ENCODE measurements at places on chromosomes 6 and 20. TPM values are rescaled to one million over a fixed set of nuclear protein-coding genes. Genes with fewer than 3 reads are reported as not detected.

SLC13A3 gene
- 8.8 TPM for polyA plus RNA-seq

CTCFL gene
- polyA plus RNA-seq = 0.08 TPM

HNF4A gene
- polyA plus RNA-seq = 120 TPM

CCDC167 gene
- polyA plus RNA-seq = 54.8 TPM

LCA5 gene
- 0.46 TPM for polyA plus RNA-seq

DNA sequence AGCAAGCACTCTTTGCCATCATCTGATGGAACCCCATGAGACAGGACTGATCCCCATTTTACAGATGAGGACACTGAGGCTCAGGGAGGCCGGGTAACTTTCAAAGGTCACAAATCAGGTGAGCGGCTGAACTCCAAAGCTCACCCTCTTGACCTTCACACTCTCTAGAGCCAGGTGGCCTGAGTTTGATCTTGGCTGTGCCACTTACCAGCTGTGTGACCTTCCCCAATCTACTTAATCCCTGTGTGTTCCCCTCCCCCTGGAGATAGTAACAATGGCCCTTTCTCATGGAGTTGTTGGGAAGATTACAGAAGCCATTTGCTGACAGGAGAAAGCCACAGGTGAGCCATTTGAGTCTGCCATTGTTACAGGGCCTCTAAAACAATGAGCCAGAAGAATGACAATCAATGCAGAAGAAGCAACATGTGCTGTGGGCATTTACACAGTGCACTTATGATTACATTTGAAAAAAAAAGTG lies 34.5 kb downstream of the BMP7 start:
- no peak overlapping the region for H3K27ac ChIP-seq
- H3K27me3 ChIP-seq = no peaks in the 10 kb centered on the region
- no peak for DNase-seq
- H3K4me1 ChIP-seq = no peaks in the 10 kb centered on the region

DNA sequence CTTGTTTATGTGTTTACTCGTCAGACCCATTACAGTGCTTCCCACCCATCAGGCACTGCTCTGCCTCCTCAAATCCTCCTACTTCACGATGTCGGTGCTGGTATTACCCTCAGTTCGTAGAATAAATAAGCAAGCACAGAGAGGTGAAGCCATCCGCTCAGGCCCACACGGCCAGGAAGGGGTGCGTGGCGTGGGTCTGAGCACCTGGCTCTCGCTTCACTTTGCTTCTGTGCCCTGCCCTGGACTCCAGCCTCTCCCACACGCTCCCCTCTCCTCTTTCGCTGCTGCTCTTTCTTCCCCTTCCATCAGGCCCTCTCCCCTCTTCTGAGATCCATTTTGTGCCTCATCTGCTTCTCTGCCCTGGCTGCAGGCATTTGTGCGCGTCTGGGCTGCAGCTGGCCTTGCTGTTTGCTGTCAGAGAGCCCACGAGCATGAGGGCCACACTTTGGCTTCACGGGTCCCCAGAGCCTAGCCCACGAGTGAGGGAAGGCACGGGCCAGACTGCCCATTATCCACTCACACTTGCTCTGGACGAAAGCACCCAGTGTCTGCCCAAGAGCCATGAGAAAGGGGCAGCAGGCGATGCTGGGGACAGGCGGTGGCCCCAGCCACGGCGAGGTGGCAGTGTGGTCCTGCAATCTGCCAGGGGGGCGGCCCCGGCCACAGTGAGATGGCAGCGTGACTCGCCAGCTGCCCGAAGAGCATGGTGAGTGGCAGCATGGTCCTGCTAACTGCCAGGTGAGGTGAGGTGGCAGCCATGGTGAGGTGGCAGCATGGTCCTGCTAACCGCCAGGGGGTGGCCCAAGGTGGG lies 96.2 kb upstream of the MPC1 start:
- no peaks in the 10 kb centered on the region for H3K36me3 ChIP-seq
- no peak overlapping the region for H3K4me3 ChIP-seq
- DNase-seq = no peak
- H3K4me1 ChIP-seq = no peaks in the 10 kb centered on the region
- H3K27me3 ChIP-seq = no peaks in the 10 kb centered on the region

- no peaks in the 10 kb centered on the region for H3K27me3 ChIP-seq
- no peak overlapping the region for H3K4me3 ChIP-seq
- no peak overlapping the region for H3K27ac ChIP-seq
These were observed 152.6 kb downstream of the DNAH8 start for GRCh38 chr6:38867726-38868125.

DNA sequence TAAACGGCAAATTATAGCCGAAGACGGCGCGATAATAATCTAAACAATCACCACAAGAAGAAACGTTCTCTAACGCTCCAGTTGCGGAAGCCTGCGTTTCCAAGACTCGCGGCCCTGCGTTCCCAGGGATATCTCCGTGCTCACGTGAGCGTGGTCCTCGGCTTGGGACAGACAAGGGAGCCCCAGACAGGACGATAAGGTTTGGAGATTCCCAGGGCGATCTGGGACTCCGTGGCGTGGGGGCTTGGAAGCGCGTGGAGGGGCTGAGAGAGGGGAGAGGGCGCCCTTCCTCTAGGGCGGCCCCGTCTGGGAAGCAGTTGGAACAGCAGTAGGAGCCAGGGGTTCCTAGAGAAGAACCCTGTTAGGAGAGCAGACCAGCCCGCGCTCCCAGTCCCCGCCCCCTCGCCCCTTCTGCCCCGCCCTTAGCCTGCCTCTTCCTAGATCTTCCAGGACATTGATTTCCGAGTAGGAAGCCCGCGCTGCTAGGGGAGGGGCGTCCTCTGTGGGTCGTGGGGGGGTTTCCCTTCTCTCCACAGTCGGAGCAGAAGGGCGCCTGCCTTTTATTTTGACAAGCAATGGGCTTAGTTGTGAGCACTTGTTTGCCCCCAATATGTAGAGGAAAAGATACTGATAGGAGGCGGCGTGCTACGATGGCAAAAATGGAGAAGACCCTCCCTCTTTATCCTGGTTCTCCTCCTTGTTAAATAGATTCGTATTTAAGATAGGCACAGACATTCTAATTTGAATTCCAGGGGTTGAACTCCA lies 10.6 kb downstream of the NRN1 start:
- peaks cover 9% of the 10 kb centered on the region for H3K27me3 ChIP-seq
- H3K4me1 ChIP-seq = peaks cover 24% of the 10 kb centered on the region
- no peak overlapping the region for H3K4me3 ChIP-seq

- no peak for DNase-seq
- H3K36me3 ChIP-seq = no peaks in the 10 kb centered on the region
- H3K4me3 ChIP-seq = no peak overlapping the region
- H3K27ac ChIP-seq = no peak overlapping the region
These were observed 59.9 kb downstream of the HECA start for GRCh38 chr6:139194740-139195139.

GRCh38 chr6:117545161-117545595 lies 57.1 kb downstream of the GOPC start:
- no peak overlapping the region for H3K27ac ChIP-seq
- peaks cover 9% of the 10 kb centered on the region for H3K36me3 ChIP-seq
- H3K4me1 ChIP-seq = peaks cover 14% of the 10 kb centered on the region
- H3K4me3 ChIP-seq = no peak overlapping the region

GRCh38 chr20:5797843-5798462 lies 47.8 kb downstream of the SHLD1 start:
- H3K36me3 ChIP-seq = no peaks in the 10 kb centered on the region
- DNase-seq = no peak
- H3K27ac ChIP-seq = no peak overlapping the region
- H3K4me1 ChIP-seq = no peaks in the 10 kb centered on the region
- H3K27me3 ChIP-seq = no peaks in the 10 kb centered on the region

DNA sequence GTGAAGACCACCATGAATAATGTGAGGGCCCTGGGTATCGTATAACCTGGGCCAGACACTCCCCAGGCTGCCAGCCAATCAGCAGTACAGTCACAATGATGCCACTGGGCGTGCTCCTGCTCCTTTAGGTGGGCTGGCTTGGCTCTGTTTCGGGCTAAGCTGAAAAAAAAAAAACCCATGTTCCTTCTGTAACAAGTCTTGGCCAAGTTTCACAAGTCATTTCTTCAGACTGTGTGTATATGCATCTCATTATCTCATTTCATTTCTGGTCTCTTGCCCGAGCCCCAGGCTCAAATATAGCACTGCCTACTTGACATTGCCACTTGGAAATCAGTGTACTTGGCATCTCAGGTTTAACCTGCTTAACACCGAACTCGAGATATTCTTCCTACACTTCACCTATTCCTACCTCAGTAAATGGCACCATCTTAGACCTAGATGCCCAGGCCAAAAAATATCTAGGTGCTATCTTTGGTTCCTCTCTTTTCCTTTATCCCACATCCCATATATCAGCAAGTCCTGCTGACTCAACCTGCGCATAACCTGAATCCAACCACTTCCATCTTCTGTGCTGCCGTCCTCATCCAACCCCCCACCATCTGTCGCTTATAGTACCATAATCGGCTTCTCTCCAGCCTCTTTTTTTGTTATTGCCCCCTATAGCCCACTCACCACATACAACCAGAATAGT lies 1.8 kb downstream of the UQCC2 start:
- H3K4me1 ChIP-seq = peaks cover 13% of the 10 kb centered on the region
- H3K4me3 ChIP-seq = no peak overlapping the region
- no peak overlapping the region for H3K27ac ChIP-seq

DNA sequence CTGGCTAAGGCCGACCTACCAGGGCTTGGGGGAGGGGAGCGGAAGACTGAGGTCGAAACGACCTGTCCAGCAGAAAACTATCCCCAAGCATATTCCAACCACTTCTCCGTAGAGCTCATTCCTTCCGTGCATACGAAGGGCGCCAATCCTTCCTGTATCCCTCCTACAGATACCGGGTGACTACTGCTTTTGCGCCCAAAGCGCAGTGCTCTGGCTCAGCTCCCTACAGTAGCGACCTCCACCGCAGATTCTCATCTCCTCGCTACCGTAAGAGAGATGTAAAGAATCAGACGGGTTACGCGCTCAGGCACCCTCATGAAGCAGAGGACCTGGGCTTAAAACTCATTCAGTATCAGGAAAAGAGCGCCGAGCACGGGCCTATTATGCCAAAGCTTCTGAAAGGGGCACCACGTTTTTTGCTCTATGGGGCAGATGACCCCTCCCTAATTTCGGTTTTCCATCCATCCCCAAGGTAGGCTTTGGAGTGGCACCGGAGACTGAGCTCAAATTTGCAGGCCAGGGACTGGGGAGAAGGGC lies 563 bp upstream of the NNAT start:
- no peak overlapping the region for H3K27ac ChIP-seq
- no peak overlapping the region for H3K4me3 ChIP-seq
- peaks cover 67% of the 10 kb centered on the region for H3K4me1 ChIP-seq
- H3K27me3 ChIP-seq = no peaks in the 10 kb centered on the region
- peaks cover 22% of the 10 kb centered on the region for H3K36me3 ChIP-seq

GRCh38 chr6:105920071-105920470 lies 166.1 kb upstream of the PRDM1 start:
- no peaks in the 10 kb centered on the region for H3K4me1 ChIP-seq
- H3K4me3 ChIP-seq = no peak overlapping the region
- no peak for DNase-seq
- no peaks in the 10 kb centered on the region for H3K27me3 ChIP-seq

DNA sequence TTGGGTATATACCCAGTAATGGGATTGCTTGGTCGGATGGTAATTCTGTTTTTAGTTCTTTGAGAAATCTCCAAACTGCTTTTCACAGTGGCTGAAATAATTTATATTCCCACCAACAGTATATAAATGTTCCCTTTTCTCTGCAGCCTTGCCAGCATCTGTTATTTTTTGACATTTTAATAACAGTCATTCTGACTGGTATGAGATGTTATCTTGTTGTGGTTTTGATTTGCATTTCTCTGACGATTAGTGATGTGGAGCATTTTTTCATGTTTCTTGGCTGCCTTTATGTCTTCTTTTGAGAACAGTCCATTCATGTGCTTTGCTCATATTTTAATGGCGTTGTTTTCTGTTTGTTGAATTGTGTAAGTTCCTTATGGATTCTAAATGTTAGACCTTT lies 641.6 kb downstream of the HACE1 start:
- DNase-seq = no peak
- H3K27ac ChIP-seq = no peak overlapping the region
- no peaks in the 10 kb centered on the region for H3K27me3 ChIP-seq

GRCh38 chr20:57308451-57309271 lies 20.9 kb upstream of the SPO11 start:
- H3K4me1 ChIP-seq = no peaks in the 10 kb centered on the region
- no peaks in the 10 kb centered on the region for H3K27me3 ChIP-seq
- H3K27ac ChIP-seq = no peak overlapping the region
- DNase-seq = no peak
- H3K4me3 ChIP-seq = no peak overlapping the region
- H3K36me3 ChIP-seq = no peaks in the 10 kb centered on the region
